ENCODE measurements at places on chromosomes 16 and 17.

- no peak for DNase-seq
Observed at GRCh38 chr17:82275326-82275725, 1.8 kb upstream of the CSNK1D start.

DNA sequence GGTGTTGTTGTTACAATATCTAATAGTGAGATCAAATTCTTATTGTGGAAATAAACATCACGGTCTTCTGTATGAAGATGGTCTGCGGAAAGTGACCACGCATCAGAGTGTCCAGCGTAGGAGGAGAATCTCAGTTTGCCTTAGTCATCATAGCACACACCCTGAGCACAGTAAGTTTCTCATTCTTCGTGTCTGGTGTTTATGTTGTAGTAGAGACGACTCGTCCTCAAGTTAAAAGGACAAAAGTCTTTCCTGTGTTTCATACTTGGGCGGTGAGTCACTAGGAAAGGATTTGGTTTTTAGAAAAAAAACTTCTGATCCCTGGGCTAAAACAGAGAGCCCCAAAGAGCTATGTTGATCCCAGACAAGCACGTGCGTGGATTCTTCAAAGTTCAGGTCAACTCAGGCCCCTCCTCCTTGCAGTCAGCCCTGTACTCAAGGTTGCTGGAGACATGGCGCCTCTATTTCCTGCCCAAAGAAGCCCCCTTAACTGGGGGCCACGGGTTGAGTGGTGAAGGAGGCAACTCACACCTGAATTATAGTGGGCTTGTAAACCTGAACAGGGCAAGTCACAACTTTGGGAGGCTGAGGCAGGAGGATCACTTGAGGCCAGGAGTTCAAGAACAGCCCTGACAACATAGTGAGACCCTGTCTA is 170.4 kb downstream of the ZFHX3 start:
- DNase-seq = peak; percentile 68

- no peak for DNase-seq
Observed at GRCh38 chr17:77291591-77292386, 151.0 kb downstream of the SEC14L1 start.

DNA sequence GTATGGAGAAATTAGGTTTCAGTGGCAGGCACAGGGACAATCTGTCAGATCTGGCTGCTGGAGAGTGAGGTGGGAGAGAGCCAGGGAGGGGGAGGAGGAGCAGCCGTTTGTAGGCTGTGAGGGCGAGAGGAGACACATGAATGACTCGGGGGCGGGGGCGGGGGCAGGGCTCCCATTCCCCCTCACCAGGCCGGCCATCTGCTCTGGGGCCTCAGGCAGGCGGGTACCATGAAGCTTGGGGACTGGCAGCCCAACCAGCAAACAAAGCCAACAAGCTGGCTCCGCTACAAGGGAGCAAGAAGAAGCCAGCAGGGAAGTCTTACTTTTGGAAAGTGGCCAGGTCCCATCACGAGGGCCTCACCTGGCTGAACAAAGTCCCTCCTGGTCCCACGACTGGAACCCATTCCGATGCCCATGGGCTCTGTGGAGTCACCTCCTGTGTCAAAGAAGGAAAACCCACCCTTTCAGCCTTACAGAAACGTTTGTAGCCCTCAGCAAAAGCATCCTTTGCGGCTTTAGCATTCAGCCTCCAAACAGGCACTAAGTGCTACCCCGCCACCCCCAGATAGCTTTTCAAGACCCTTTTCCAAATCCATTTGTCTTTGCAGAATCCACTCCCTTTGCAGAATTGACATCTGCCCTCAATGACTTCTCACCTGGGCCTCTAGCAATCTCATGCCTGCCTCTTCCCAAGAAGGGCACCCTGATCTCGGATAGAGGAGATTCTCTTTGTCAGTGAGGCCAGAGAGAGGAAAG is 9.2 kb upstream of the SSTR2 start:
- DNase-seq = no peak

DNA sequence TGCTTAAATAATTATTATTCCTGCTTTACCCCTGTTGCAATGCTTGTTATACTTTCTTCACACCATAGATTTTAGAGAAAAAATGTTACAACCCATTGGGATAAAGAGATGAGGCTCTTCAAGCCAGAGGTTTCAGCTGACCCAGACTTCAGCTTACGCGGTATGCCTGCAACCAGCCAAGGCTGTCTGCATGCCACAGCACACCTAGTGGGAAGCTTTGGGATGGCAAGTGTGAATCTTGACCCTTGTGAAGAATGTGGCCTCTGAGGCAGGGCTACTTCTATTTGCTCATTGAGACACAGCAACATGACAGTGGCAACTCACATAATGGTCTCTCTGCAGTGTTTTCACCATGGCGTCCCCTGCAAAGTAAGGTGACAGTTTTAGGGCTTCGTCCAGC is 193.9 kb upstream of the PIRT start:
- DNase-seq = no peak

DNA sequence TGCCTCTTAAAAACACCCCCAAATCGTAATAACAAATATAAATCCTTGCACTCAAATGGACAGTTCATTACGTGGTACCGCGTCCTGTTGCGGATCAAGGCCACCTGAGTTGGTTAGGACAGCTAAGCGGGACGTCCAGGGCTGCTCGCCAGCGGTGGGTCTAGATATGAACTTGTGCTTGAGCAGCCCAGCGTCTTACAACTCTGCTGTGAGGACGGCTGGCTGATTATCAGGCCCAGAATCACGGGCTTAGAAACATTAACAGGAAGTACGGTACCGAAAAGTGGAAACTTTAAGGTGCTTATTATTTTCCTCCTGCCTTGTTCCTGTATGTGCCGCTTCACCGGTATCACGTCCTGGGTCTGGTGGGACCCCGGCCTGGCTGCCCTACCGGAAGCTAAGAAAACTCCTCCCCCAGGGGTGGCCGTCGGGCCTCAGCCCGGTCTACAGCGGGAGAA is 832 bp upstream of the SRRM2 start:
- DNase-seq = no peak

DNA sequence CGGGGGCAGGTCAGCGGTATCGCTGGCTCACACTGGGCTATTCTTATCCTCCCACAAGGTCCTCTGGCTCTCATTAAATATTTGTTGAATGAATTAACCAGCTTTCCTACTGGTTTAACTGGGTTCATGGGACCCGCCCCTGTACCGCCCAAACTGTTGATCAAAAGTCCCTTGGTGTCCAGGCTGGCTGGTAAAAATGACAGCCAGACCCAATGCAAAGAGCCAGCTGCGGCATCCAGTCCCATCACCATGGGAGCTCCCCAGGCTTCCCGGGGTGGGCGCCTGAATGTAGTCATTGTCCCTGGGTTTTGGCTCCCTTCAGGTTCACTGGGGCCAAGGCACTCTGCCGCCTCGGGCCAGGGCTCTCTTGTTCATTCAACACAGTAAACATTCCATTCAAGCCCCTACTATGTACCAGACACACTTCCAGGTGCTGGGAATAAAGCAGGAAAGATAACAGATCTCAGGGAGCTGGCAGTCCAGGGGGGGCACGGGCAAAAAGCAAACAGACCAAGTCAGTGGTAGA is 11.7 kb upstream of the ATP2C2 start:
- no peak for DNase-seq

- DNase-seq = no peak
Observed at GRCh38 chr17:10266296-10266876, 68.0 kb upstream of the GAS7 start.

GRCh38 chr16:88681709-88682451 is 4.4 kb downstream of the SNAI3 start:
- DNase-seq = no peak

- DNase-seq = no peak
Observed at GRCh38 chr17:39927929-39928857, 661 bp downstream of the LRRC3C start.

DNA sequence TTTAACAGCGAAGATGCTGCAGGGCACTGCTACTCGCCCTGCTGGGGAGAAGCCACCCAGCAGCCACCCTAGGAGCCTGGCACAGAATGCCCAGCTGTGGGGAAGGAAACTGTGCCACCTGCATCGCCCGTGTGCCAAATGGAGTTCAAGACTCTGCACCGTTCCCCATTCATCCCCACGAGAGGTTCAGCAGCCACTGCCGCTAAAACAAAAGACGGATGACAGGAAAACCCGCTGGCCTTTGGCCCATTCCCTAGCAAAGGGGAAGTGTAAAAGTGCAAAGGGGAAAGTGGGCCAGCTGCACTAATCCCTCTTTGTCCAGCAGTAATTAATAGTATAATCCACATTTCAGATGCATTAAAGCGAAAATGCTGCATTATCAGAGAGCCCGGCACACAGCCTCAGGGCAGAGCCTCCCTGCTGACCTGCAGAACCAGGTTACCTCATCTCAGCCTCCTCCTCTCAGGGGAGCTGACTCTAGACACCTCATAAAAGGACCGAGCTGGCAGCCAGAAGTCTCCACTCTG is 37.7 kb downstream of the ZFHX3 start:
- DNase-seq = no peak

DNA sequence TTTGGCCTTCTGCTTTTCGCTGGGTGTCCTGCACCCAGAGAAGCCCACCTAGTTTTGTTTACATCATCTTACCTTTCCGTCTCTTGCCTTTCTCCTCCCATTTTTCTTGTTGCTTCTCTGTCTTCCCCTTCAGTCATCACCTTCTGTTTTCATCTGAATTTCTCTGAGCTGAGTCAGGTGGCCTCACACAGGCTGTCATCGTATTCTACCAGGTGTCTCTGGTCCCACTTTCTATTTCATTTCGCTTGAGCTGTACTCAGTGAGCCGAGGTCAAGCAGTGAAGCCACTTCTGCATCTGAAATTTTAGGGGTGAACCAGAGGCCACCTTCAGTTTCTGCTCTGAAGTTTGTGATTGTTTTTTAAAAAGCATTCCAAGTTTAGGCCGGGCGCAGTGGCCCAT is 9.7 kb downstream of the CRAMP1 start:
- DNase-seq = no peak

DNA sequence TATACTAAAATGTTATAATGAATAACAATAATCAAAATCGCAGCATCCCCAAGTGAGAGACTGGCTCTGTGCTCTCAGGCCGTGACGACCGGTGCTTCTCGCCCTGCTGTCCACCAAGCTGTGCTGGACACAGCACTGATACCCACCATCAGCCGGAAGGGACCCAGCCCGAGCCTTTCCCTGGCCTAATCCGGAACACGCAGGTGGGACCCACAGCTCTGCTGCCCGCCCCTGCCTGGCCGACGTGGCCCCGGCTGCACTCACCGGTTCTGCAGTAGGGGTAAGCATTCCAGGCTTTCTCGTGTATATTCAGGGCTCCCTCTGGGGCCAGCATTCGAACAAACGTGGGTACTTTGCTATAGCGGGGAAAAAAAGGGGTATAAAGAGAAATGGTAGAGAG is 14.6 kb downstream of the PITPNA start:
- no peak for DNase-seq

DNA sequence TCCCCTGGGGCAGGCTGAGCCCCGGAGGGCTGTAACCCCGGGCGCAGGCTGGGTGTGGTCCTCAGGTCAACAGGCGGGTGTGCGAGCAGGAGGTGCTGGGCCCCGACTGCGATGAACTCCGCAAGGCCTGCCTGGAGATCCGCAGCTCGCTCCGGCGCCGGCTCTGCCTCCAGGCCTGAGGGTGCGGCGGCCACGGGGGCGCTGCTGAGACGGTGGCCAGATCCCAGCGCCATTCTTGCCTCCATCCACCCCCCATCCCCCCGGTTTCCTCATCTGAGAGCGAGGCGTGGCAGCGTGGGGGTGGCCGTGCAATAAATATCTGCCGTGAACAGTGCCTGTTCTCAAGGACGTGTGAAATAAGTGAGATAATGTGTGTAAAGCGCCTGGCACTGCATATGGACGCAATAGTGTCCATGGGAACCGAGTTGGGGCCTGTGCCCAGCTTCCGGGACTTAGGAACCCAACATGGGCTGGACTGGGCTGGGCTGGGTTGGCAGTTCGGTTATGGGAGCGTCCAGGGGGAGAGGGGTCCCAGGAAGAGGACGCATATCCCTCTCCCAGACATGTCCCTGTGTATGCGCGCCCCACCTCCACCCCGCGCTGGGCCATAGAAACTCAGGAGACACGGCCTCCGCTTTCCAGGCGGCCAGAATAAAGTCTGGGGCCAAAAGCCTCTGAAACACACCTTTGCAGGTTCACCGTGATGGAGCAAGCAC is 15.0 kb downstream of the ZNF213 start:
- DNase-seq = no peak

GRCh38 chr17:68731465-68731864 is 130.3 kb upstream of the FAM20A start:
- DNase-seq = no peak

DNA sequence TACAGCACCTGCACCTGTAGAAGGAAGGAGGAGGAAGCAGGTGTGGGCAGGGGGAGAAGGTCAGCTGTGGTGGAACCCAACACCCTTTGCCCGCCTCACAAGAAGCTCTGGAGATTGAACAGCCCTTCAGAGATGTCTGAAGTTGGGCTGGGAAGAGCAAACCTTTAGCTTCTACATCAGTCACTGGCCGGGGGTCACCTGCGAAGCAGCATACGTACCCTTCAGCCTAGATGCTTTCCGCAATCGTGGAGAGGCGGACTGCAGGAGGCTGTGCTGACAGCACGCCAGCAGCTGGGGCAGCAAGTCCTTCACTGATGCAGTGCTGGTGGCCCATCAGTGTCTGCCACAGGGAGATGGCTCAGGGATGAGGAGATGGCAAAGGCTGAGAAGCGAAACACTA is 5.2 kb upstream of the HS3ST3B1 start:
- no peak for DNase-seq

DNA sequence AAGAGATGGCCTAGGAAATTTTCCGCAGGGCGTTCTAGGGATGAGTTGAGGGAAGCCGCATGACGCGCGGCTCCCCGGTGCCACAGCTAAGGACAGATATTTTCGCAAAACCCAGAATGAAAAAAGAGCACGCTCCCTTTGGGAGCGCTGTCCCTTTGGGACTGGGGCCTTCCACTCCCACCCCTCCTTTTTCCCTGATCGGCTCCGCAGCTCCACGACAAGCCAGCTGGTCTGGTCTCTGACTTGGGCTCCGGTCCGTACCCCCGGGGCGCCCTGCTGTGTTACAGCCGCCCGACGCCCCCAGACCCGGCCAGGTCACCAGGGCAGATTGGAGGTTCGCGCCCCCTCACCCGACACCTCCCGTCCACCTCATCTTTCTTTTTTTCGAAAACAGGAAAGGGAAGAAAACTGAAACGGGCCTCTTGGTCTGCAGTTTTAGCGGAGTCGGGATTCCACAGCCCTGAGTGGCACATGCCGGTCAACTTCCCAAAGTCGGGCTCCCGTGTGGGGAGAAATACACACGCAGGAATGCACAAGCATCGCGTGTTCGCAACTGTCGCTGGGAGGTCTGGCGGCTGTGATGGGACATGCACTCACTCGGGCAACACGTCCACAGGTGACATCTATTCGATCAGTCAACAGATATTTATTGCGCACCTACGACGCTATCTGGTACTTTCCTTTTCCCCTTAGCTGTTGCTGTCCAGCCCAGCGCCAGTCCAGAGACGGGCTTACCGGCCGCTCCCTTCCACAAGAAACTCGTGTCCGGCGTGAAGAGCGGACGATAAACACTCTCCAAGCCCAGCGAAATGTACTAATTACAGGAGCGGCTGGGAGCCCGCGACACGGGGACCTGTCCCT is 3.9 kb upstream of the SOX9 start:
- no peak for DNase-seq

DNA sequence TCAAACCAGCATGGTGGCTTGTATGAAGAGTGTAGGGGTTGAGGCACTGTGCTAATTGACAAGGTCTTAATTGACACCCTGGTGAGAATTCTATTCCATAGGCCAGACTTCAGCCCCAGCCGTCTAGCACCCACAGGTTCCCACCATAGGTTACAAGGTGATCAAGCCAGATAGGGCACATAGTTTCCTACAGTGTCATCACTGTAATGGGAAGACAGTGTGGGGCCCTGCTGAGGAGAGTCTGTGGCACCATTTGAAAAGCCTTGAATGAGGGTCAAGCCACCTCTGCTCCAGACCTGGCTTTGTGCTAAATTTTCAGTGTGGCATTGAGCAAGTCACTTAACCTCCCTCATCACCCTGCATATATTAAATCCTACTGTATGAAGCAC is 36.2 kb downstream of the YPEL2 start:
- DNase-seq = no peak
